ENCODE measurements at places on chromosomes 3 and 15. TPM values are rescaled to one million over a fixed set of nuclear protein-coding genes. Genes with fewer than 3 reads are reported as not detected.

DNA sequence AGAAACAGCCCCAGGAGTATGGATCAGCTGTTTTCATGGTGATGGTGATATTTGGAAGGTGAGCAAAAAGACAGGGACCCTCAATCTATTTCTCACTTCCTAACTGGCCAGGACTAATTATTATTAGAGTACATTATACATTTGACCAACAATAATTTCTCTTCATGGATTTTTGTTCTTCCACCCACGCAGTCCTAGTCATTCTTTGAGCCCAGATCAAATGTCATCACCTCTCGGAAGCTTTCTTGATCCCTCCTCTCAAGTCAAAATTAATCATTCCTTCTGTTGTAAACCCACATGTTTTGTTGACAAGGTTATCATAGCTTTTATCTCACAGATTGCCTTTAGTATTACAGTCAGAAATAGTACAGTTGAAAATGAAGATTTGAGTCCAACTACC, 29.2 kb upstream of the PRICKLE2 start:
- no peaks in the 10 kb centered on the region for H3K36me3 ChIP-seq
- no peaks in the 10 kb centered on the region for H3K4me1 ChIP-seq
- no peak for DNase-seq
- no peak overlapping the region for H3K27ac ChIP-seq
- H3K27me3 ChIP-seq = no peaks in the 10 kb centered on the region

GRCh38 chr3:66907136-66907535, 91.0 kb upstream of the KBTBD8 start:
- no peaks in the 10 kb centered on the region for H3K36me3 ChIP-seq
- no peaks in the 10 kb centered on the region for H3K4me1 ChIP-seq
- H3K27ac ChIP-seq = no peak overlapping the region

GRCh38 chr15:100439514-100439913, 89.2 kb downstream of the CERS3 start:
- no peak overlapping the region for H3K4me3 ChIP-seq
- no peaks in the 10 kb centered on the region for H3K36me3 ChIP-seq
- H3K27ac ChIP-seq = no peak overlapping the region
- H3K4me1 ChIP-seq = no peaks in the 10 kb centered on the region
- H3K27me3 ChIP-seq = no peaks in the 10 kb centered on the region
- no peak for DNase-seq

GRCh38 chr3:172749230-172749965, 1.1 kb upstream of the ECT2 start:
- no peaks in the 10 kb centered on the region for H3K27me3 ChIP-seq
- H3K4me1 ChIP-seq = peaks cover 19% of the 10 kb centered on the region
- peak overlapping the region; percentile 36 for H3K4me3 ChIP-seq
- H3K36me3 ChIP-seq = no peaks in the 10 kb centered on the region
- H3K27ac ChIP-seq = no peak overlapping the region

GRCh38 chr3:111924283-111924682, 54.5 kb upstream of the ABHD10 start:
- no peak for DNase-seq
- H3K4me1 ChIP-seq = no peaks in the 10 kb centered on the region
- peaks cover 3% of the 10 kb centered on the region for H3K36me3 ChIP-seq
- H3K27me3 ChIP-seq = no peaks in the 10 kb centered on the region

- H3K27ac ChIP-seq = no peak overlapping the region
- H3K4me3 ChIP-seq = no peak overlapping the region
- DNase-seq = no peak
- no peaks in the 10 kb centered on the region for H3K36me3 ChIP-seq
- no peaks in the 10 kb centered on the region for H3K27me3 ChIP-seq
Observed at GRCh38 chr3:154776549-154777225, 303.4 kb upstream of the MME start.

- no peaks in the 10 kb centered on the region for H3K27me3 ChIP-seq
- no peaks in the 10 kb centered on the region for H3K36me3 ChIP-seq
Observed at GRCh38 chr3:74584782-74585181, 29.7 kb downstream of the CNTN3 start.

DNA sequence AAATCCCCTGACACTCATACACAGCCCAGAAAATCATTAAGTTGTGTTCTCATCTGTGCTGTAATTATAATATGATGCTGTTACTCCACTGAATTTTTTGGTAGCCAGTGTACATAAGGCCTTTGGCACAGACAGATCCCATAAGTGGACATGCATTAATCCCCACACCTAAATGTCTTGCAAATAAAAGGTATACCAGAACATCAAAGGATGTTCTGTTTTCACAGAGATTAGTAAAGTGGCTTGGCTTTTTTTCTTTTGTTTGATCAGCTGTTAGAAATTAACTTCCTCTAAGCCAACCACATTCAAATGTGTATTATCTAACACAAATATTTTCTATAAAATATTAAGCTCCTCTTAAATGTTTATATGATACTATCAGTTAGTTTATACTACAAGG, 2.7 kb downstream of the SST start:
- DNase-seq = no peak
- no peak overlapping the region for H3K4me3 ChIP-seq
- H3K36me3 ChIP-seq = no peaks in the 10 kb centered on the region
- H3K4me1 ChIP-seq = no peaks in the 10 kb centered on the region
- no peak overlapping the region for H3K27ac ChIP-seq

DNA sequence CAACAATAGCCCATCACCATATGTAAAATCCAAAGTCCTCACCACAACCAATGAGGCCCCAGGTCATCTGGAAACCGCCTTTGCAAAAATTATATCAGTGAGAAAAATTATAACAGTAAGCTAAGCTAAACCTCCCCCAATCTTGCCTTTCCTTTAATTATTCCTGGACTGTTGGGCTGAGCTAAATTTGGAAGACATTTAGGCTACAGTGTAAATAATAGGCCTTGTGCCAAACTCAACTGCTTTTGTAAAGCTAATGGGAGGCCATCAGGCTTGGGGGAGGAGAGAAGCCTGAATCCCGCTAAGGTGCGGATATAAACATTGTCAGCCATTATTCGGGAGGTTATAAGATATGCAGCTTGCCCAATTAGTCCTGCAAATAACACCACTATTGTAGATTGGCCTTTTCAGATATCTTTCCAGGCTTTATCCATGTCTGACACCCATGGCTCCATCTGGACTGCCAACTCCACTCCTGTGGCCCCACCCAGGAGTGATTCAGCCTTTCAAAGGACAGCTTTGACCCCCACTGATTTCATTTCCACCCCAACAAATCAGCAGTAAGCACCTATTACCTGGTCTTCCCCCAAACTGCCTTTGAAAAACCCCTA, 53.0 kb upstream of the CA12 start:
- no peak for DNase-seq
- H3K36me3 ChIP-seq = no peaks in the 10 kb centered on the region
- H3K4me1 ChIP-seq = peaks cover 22% of the 10 kb centered on the region
- no peak overlapping the region for H3K27ac ChIP-seq
- H3K4me3 ChIP-seq = no peak overlapping the region

DNA sequence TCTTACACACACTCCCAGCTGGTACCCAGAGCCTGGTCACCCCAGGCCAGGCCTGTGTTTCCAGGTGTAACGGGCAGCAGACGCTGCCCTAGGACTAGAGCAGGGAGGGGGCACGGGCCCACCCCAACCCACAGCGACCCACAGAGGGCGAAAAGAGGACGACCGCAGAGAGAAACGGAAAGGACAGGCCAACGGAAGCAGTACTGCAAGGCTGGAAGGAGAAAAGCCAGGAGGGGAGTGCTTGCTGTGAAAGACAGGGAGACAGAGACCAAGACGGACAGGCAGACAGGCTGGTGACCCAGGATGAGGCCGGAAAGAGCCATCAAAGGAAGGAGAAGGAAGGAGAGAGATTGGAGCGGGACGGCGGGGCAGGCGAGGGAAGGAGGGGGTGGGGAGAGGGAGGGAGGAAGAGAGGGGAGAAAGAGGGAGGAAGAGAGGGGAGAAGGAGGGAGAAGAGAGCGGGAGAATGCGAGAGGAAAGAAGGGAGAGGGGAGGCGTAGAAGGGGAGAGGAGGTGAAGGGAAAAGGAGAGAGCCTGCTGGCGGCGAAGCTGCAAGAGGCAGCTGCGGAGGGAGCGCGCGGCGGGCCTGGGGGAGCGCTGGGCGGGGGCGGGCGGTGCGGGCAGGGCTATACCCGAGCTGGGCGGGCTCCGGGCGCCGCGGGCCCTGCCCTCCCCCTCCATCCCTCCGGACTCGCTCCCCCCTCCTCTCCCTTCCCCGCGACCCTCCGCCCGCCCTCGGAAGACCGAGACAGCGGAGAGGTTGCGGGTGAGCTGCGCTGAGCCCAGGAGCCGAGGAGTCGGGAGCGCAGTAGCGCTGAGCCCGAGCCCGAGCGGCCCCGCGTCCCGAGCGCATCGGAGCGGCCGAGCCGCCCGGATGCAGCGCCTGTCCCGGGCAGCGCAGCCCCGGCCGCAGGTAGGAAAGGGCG, at the start of gene SLC6A1:
Gene SLC6A1, plus strand, starts transcription at position 732 of the 926 bp plus-strand sequence. CDS start 24,464 bp downstream, outside the sequence.
- no peak for DNase-seq
- H3K27me3 ChIP-seq = peaks cover 21% of the 10 kb centered on the region
- no peak within 1 kb of the TSS for H3K4me3 ChIP-seq
- H3K36me3 ChIP-seq = no peaks in the 10 kb centered on the region
- H3K27ac ChIP-seq = no peak within 1 kb of the TSS

- no peak for DNase-seq
- H3K27me3 ChIP-seq = peaks cover 5% of the 10 kb centered on the region
- no peak overlapping the region for H3K4me3 ChIP-seq
- H3K27ac ChIP-seq = no peak overlapping the region
Observed at GRCh38 chr15:38362355-38362754, 91.6 kb upstream of the FAM98B start.

- DNase-seq = no peak
- H3K4me3 ChIP-seq = no peak overlapping the region
- H3K27me3 ChIP-seq = no peaks in the 10 kb centered on the region
- no peak overlapping the region for H3K27ac ChIP-seq
Observed at GRCh38 chr3:119665954-119666559, 5.7 kb upstream of the POPDC2 start.

DNA sequence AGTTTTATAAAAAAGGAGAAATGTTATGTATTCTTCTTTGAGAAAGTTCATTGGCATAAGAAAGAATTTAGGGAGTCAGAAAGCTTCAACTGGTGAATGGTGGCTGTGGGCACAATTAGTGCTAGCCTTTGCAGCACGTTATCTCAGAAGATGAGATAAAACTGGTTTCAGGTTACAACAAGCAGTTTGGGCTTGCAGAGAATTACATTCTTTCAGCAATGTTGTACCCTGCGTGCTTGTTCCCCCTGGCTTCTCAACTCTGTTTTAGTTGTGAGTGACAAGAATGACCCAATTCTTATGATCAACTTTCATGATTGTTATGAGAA, 31.6 kb upstream of the ACP3 start:
- H3K4me1 ChIP-seq = no peaks in the 10 kb centered on the region
- H3K4me3 ChIP-seq = no peak overlapping the region
- no peaks in the 10 kb centered on the region for H3K36me3 ChIP-seq

- H3K27me3 ChIP-seq = no peaks in the 10 kb centered on the region
- no peak for DNase-seq
- no peak overlapping the region for H3K4me3 ChIP-seq
- no peak overlapping the region for H3K27ac ChIP-seq
- H3K36me3 ChIP-seq = peaks cover 8% of the 10 kb centered on the region
- H3K4me1 ChIP-seq = peaks cover 10% of the 10 kb centered on the region
Observed at GRCh38 chr15:75864213-75865059, 21.2 kb downstream of the UBE2Q2 start.

DNA sequence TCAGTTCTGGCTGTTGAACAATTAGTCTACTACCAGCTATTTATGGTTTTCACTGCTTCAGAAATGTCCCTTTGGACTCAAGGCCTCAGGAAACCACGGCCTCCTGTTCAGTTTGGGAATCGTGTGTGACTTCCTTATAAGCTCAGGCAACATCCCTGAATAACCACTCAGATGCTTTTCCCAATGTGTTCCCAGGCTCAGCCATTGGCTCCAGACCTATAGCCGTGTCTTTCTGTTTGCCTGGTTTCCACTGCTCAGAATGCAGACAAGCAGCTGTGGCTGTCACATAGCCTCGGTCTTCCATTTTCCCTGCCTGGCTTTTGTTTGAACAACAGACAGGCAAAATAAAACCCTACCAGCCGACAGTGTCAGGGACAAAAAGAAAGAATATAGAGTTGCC, 63.2 kb upstream of the ATP2B2 start:
- H3K4me3 ChIP-seq = no peak overlapping the region
- H3K36me3 ChIP-seq = no peaks in the 10 kb centered on the region
- no peaks in the 10 kb centered on the region for H3K27me3 ChIP-seq
- no peak overlapping the region for H3K27ac ChIP-seq
- H3K4me1 ChIP-seq = no peaks in the 10 kb centered on the region

GRCh38 chr3:100289339-100289738, 28.5 kb downstream of the TBC1D23 start:
- no peak overlapping the region for H3K4me3 ChIP-seq
- no peaks in the 10 kb centered on the region for H3K27me3 ChIP-seq
- no peaks in the 10 kb centered on the region for H3K4me1 ChIP-seq

GRCh38 chr3:139108253-139108969, 63.7 kb upstream of the PRR23C start:
- no peak overlapping the region for H3K4me3 ChIP-seq
- DNase-seq = no peak
- no peaks in the 10 kb centered on the region for H3K36me3 ChIP-seq
- no peaks in the 10 kb centered on the region for H3K27me3 ChIP-seq
- H3K4me1 ChIP-seq = no peaks in the 10 kb centered on the region

- H3K27ac ChIP-seq = no peak overlapping the region
- no peaks in the 10 kb centered on the region for H3K27me3 ChIP-seq
- no peaks in the 10 kb centered on the region for H3K36me3 ChIP-seq
- peaks cover 10% of the 10 kb centered on the region for H3K4me1 ChIP-seq
Observed at GRCh38 chr3:18672561-18672960, 247.4 kb upstream of the SATB1 start.

DNA sequence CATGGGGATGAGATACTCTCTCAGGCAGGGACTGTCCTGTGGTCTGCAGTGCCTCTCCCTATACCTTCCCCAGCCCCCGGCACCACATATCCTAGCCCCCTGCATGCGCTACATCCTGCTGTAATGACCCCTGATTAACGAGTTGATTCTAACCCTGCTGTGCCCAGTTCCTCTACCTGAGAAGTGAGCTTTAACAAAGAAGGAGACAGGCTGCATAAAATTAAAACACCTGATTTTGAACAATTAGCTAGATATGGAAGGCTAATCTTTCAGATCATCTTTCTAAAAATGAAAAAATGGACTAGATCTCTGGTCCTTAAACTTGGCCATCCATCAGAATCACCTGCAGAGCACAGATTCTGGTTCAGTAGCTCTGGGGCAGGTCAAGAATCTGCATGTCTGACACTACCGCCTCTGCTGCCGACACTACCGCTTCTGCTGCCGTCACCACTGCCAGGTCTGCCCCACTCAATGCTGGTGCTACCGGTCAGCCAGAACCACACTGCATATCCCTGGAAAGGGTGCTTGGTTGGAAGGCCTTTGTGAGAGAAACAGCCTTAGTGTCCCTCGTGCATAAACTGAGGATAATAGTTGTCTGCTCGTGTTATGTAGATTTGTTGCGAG, 33.6 kb upstream of the ZBTB38 start:
- no peak for DNase-seq
- no peaks in the 10 kb centered on the region for H3K4me1 ChIP-seq
- H3K27me3 ChIP-seq = no peaks in the 10 kb centered on the region
- H3K4me3 ChIP-seq = no peak overlapping the region
- H3K27ac ChIP-seq = no peak overlapping the region

LRRC49 gene
- 0.75 TPM for total RNA-seq

ZNF662 gene
- 2.7 TPM for total RNA-seq

DNAH12 gene
- total RNA-seq = 0.09 TPM

All from CD4-positive, alpha-beta memory T cell (primary cell).